ENCODE measurements at places on chromosomes 3 and 15. TPM values are rescaled to one million over a fixed set of nuclear protein-coding genes. Genes with fewer than 3 reads are reported as not detected.
A peak's percentile ranks its signal among the peaks of the same experiment; 100 is the strongest.

GRCh38 chr15:25236143-25236860 is 202.5 kb downstream of the UBE3A start:
- no peak for DNase-seq

- DNase-seq, result no peak
These were observed 89.4 kb downstream of the EDEM1 start for GRCh38 chr3:5276934-5277333.

DNA sequence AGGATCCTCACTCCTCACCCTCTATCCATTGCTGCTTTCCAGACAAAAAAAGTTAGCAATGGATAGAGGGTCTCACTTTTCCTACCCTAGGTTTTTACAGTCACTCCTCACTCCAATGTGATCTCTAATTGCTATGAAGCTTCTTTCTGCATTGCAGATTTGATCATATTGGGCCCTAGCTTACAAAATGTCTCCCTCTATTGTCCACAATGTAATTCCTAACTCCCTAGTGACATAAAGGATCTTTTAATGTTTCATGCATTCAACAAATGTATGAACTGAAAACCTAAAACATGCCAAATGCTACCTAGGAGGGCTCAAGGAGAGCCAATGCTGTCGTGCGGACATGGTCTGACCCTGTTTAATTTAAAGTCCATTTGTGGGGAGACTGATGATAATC is 234.8 kb downstream of the CADM2 start:
- DNase-seq, result no peak

- DNase-seq, result no peak
These were observed 1245.6 kb downstream of the OTOL1 start for GRCh38 chr3:162742159-162742717.

- DNase-seq, result no peak
These were observed 196.9 kb downstream of the CLSTN2 start for GRCh38 chr3:140131895-140132294.

Gene BMF
- 2.0 TPM for total RNA-seq

GRCh38 chr15:27587810-27588209 is 511.3 kb downstream of the OCA2 start:
- no peak for DNase-seq

DNA sequence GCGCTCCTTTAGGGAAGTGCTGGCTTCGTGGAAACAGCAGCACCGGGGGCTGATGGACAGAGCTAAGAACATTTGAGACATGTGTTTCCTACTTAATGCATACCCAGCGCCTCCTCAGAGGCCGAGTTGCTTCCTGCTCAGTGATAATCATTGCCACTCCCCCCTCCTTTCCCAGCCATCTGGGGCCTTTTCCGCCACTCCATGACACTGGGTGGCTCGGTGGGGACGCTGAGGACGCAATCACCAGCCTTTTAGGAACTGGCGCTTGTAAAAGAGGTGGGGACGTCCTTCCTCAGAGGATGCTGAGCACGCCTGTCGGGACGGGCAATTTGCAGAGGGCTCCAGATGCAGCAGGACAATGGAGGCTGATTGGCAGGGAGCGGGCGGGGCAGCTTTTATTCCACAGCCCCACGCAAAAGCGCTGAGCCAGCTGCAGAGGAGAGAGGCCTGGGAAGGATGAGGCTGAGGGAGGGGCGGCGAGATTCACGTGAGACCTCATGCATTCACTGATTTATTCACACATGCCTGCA is 22.2 kb upstream of the IQSEC1 start:
- DNase-seq, result no peak

Gene CILP
- total RNA-seq, result not detected

Gene IL12A
- total RNA-seq, result 0.44 TPM

- DNase-seq, result no peak
These were observed 99.6 kb downstream of the PGPEP1L start for GRCh38 chr15:98907927-98908471.

DNA sequence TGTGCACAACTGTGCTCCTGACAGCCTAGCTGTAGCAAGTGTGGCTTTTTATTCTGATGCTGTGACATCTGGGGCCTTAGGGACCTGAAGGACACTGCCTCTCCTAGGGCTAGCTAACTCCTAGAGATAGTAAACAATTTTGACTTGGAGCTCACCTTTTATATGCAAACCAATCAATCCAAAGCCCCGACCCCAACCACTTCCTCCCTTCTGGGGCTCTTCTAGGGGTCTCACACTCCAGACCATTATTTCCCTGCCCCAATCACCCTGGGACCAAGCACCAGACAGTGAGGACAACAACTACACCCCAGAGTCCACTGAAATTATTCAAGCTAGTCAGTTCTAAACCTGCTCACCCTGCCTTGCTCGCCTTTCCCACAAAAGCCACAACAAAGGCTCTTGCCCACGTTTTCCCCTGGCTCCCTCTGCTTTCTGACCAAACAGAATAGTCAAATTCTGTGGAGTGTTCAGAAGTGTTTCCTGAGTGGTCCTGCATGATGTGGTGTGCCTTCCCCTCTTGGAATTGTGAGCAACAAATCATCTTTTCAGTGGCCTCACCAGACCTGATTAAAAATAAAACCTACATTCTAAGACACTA is 84.2 kb upstream of the WNT5A start:
- no peak for DNase-seq

- no peak for DNase-seq
These were observed 496.1 kb downstream of the FOXP1 start for GRCh38 chr3:71087143-71088018.

- DNase-seq, result peak; percentile 59
These were observed 72.7 kb upstream of the FNDC3B start for GRCh38 chr3:171966533-171967136.

DNA sequence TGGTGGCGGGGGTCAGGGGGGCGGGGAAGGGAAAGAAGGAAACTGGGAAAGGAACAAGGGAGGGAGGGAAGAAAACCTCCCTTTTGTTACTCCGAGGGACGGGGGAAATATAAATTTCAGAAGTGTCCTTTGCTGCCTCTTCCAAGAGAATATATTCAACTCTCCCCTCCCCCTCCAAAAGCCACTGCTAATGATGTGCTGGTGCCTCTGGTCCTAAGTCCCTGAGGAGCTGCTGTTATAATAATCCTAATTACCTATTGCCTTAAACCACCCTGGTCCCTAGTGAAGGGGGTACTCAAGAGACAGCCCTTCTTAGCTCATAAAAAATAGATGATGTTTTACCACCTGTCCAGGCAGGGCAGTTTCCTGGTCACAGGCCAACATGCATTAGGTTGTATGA is 118.3 kb upstream of the TRIM42 start:
- no peak for DNase-seq

DNA sequence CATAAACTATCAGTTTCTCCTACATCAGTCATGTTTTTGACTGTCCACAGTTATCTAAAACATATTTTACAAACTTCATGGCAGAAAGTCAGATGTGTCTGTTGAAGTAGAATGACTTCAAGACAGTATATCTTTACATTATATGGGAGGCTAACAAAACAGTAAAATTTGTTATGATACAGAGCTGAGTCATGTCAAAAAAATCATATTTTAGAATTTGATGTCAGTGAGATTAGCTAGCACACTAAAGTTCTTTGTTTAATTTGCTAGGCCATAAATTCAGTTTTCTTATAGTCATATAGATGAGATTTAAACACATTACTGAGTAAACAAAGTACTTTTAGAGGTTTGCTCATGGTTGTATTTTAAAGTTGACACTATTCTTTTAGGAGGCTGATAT is 80.3 kb upstream of the IGSF10 start:
- DNase-seq, result no peak

Gene IDH2
- total RNA-seq, result 48.4 TPM

Gene BTLA
- total RNA-seq, result not detected

GRCh38 chr15:72934921-72935320 is 117.3 kb upstream of the NEO1 start:
- no peak for DNase-seq

Gene AGBL1
- total RNA-seq, result not detected

Gene SLC28A1
- total RNA-seq, result not detected

DNA sequence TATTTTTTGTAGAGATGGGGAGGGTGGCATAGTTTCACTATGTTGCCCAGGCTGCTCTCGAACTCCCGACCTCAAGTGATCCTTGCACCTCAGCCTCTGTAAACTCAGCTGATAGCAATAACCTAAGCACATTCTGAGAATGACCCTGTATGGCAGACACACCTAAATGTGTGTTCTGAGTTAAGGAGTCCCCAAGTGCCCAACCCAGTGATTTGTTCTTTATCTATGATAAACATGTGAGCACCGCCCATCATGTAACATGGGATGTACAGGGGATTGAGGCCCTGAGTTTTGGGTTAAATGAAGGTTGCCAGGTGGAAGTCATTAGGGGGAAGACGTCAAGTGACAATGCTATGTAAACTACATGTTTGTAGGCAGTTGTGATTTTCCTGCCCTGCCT is 5.7 kb downstream of the NCEH1 start:
- no peak for DNase-seq

Gene CDCP1
- under 0.01 TPM for total RNA-seq
